ENCODE measurements at places on chromosomes 4 and X.
A peak's percentile ranks its signal among the peaks of the same experiment; 100 is the strongest.

DNA sequence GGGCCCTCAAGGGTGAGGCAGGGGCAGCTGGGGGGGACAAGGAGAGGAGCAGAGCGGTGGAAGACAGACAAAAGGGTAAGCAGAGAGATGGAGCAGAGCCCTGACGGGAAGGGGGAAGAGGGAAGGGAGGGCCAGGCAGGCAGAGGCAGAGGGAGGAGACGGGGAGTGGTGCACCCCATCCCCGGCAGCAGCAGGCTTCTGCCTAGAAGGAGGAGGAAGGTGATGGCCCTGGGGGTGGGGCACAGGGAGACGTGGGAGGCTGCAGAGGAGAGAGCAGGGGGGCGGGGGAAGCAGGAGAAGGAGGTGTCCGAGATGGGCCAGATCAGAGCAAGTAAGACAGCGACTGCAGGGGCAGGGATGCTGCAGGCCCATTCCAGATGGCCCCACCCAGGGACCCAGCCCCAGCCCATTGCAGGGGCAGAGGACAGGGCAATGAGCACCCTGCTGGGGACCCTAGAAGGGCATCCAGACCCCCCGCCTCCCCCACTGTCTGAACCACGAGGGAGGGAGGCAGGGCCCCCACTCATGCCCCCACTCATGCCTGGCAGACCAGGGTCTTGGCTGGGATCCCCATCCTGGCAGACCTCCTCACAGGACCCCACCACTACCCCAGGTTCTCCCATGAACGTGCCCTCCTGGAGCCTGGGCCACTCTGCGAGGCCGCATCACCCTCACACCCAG, 2.7 kb downstream of the L1CAM start:
- no peak for DNase-seq

GRCh38 chr4:24984602-24985532, 45.9 kb downstream of the LGI2 start:
- DNase-seq = no peak

GRCh38 chr4:22514001-22514400, 1.9 kb downstream of the ADGRA3 start:
- DNase-seq = peak; percentile 42

- DNase-seq = peak; percentile 2
These were observed 25.6 kb upstream of the MMRN1 start for GRCh38 chr4:89868999-89869589.

DNA sequence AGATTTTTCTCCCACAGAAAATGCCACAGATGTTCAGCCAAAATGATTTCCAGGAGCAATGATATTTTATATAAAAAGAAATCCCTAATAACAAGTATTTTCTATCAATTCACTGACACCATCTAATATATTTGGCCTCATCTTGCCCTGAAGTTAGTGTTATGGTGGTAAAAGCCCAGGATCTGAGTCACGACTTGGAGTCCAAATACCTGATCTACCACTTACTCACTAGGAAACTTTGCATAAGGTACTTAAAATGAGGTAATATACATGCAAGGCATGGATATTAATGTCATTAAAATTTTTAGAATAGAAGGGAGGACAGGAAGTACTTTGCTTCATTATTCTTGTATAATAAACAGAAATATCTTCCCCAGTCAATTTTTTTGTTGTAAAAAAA, 16.3 kb downstream of the PPP3CA start:
- DNase-seq = peak; percentile 14

DNA sequence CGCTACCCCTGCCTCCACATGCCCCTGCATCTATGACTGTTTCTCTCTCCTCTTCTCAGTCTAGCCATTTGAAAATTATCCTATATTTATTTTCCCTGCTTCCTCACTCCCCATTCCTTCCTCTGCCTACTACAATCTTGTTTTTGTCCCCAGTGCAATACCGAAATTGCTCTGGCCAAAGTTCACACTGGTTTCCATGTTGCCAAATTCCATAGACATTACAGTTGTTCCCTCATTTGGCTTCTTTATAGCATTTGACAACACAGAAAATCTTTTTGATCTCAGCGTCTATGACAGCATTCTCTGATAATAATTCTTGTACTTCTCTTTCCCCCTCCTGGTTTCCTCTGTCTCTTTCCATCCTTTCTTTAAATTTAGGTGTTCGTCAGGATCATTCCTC, 99.4 kb downstream of the GPR82 start:
- DNase-seq = no peak
